ENCODE measurements at places on chromosomes 3 and 15.

GRCh38 chr15:72796515-72797337, 13.2 kb upstream of the ADPGK start:
- peak; percentile 71 for DNase-seq

- DNase-seq, result no peak
These were observed 222.0 kb upstream of the MANF start for GRCh38 chr3:51163051-51163450.

GRCh38 chr3:10781981-10782380, 34.0 kb upstream of the SLC6A11 start:
- no peak for DNase-seq

GRCh38 chr3:169955406-169955805, 11.2 kb upstream of the SEC62 start:
- DNase-seq, result no peak

DNA sequence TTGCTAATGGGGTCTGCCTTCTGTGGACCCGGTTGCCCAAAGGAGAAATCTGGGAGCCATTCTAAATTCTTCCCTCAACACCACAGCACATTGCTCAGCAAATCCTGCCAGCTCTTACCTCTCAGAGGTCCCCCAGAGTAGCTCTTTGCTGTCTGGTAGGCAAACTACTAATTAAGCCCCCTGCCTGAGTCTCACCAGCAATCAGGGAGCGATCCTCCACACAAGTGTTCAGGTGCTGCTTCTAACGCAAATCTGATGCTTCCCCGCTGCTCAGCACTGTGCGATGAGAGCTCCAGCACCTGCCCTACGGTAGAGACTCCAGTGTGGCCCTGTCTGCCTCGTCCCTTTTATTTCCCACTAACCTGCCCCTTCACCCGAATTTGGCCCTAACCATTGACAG, 60.5 kb downstream of the HCN4 start:
- DNase-seq, result no peak

GRCh38 chr3:147832611-147833010, 423.4 kb downstream of the ZIC1 start:
- DNase-seq, result no peak

DNA sequence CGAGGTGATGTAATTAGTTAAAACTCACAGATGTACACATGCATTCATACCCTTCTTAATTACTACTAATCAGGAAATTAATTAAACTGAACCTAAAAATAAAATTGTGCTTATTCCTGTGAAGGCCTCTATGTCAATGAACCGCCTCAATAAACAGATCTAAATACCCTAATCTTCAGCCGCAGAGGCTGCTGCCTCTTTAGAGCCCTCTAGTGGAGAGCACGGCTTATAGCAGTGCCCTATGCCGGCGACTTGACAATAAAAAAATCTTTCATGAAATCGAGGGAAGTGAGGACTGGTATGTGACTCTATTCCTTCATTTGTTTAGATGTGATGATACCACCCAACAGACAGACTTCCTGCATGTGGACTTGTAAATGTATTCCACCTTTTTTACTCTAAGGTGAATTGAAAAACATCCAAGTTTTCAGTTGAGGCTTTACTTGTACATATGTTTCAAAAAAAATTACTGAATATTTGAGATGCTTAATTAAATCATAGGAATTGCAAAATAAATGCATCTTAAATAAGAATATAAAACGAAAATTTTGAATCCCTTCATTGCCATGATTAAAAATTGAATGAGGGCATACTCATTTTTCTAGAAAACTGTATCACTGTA, 8.3 kb upstream of the EPHA3 start:
- peak; percentile 87 for DNase-seq

DNA sequence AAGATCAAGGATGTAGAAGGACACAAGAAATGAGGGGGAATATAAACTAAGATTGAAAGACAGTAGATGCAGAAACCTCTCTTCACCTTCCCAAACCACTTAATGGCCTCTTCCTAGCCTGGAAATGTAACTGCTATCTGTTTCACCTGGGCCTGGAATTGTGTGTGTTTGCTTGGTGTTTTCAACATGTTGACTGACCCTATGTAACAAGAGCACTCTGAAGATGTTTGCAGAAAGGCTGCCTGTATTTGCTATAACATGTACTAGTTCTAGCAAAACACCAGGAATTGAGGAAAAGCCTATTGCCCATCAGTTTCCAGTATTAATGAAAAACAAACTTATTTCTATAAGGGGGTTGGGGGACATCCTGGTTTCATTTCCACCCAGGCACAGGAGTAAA, 248.3 kb downstream of the WDR72 start:
- DNase-seq, result no peak

GRCh38 chr3:17032407-17033034, 147.8 kb downstream of the PLCL2 start:
- DNase-seq, result peak; percentile 16

- DNase-seq, result no peak
These were observed 51.4 kb upstream of the SOX2 start for GRCh38 chr3:181660337-181660736.

DNA sequence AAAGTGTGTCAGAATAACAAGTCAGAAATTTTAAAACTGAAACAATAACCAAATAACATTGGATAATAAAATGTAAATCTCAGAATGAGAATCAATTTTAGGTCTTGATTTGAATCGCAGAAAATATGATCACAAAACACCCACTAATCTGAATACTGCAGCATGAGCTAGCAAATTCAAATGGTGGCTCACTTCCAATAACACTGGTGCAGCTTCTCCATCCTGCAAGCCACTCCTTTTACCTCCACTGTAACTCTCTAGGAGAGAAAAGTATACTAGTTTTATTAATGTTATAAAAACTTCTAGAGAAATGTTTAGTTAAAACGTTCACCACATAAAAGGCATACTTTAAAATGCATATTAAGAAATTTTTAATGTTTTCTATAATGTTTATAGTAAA, 30.4 kb downstream of the UBE3A start:
- DNase-seq, result no peak

- DNase-seq, result no peak
These were observed 3.5 kb upstream of the PAK6 start for GRCh38 chr15:40235201-40235885.

- DNase-seq, result no peak
These were observed 52.7 kb downstream of the MITF start for GRCh38 chr3:69791919-69792399.

GRCh38 chr15:40340740-40341400, at the start of gene CCDC9B:
CCDC9B (minus strand) TSS chr15:40340939; CDS start chr15:40340819, 120 bp downstream.
- peak; percentile 86 for DNase-seq

GRCh38 chr3:148219999-148220398, 477.7 kb upstream of the AGTR1 start:
- no peak for DNase-seq

DNA sequence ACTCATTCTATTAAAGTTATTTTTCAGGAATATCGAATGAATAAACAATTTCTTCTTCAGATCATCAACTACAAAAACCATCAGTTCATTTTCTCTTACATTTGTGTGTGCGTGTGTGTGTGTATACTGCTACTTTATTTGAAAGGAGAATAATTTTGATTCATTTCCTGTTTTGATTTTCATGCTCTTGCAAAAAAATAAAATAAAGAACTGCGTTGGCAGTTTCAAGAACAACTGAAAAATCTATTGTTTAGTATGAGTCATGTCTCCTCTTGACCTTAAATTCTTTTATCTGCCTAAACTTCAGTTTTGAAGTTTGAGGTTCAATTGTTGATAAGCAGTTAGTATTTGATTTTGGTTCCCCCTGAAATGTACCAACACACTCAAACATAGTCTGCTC, 540.8 kb downstream of the FGF12 start:
- DNase-seq, result no peak

DNA sequence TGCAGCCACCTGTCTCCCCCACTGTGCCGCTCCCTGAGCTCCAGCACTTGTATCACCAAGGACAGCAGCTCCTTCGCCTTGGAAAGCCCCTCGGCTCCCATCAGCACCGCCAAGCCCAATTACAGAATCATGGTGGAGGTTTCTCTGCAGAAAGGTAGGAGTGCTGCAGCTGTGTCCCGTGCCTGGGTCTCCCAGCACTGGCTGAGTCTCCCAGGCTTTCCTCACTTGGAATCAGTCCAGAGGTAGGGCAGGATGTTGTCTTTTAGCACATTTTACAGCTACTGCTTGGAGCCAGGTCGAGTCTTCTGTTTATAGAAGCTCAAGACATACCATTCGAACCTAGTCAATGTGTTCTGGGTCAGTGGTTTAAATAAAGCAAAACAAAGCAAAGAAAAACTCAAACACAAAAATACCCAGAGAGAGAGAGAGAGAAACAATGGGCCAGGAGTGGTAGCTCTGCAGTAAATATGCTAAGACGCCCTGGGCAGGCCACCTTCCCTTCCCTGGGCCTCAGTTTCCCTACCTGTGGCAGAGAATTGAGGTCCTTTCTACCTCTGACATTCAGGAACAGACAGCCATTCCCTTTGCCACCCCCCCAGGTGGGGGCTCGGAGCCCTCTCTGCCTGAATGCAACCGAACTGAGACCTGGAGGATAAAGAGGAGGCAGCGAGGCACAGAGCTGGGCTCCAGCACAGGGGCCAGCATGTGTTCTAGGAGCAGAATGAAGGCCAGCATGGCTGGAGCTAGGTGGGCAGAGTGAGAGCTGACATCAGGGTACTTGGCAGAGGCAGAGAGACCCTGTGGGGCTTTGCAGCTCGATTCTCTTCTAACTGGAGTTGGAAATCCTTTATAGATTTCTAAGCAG, 44.1 kb downstream of the STARD5 start:
- DNase-seq, result no peak

DNA sequence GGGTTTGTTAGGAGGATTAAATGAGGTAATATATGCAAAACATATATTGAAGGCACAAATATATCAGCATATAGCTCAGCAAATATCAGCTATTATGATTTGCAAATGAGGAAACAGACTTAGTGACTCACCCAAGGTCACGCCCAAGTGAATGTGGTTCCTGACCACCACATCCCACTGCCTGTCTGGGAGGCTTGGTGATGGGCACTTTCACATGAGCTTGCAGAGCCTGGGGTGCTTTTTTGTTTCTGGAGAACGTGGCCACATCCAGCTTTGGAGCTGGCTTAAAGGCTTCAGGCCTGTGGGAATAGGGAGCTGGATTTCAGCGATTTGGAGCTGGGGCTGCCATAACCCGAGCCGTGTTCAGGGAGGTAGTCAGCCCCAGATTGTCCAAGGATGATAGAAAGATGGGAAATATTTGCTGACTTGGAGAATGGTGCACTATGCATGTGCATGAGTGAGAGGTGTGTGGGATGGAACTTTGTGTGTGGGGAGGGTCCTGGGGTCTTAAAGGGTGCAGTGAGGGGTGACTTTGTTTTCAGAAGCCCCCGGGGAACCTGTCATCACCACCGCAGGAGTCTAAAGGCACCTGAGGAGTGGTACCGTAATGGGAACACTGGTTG, 12.0 kb upstream of the FGD5 start:
- DNase-seq, result no peak

- DNase-seq, result no peak
These were observed 7.2 kb upstream of the SOX2 start for GRCh38 chr3:181704421-181705085.

- DNase-seq, result no peak
These were observed 61.9 kb downstream of the TM4SF4 start for GRCh38 chr3:149536429-149536828.

- no peak for DNase-seq
These were observed 124.7 kb downstream of the IL5RA start for GRCh38 chr3:2985479-2985878.

DNA sequence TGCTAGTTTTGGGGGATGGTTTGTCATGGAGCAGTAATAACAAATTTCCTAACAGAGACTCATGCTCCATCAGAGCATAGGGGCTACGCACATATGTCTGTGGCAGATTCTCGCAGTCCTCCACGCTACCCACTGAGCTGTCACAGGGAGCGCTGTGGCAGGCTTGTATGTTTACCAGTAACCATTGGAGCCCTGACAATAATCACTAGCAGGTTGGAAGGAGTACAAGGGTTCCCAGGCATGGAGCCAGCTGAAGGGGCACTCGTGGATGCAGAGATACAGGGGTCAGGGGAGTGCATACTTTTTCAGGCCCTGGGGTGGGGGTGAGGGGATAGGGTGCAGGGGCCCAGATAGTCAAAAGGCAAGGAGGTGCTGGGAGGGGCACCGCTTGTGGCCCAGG, 7.9 kb upstream of the GP9 start:
- DNase-seq, result no peak

DNA sequence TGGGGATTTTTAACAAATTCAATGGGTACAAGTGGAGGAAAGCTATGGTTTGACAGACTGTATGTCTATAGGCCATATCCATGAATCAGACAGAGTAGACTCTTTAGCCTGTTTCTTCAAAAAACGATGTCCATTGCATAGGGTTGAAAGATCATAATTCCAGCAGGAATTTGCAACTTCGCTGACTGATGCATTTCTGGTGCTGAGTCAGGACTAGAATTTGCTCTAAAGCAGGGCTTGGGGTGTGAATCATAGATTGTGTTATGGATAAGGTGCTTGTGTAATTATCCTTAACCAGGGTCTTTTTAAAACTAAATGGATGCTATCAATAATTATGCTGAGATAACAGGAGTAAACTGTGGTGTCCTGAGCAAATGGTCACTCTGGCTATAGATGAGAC, 200.4 kb upstream of the TBC1D5 start:
- no peak for DNase-seq

GRCh38 chr3:106830334-106830733, 546.9 kb upstream of the CCDC54 start:
- DNase-seq, result no peak

GRCh38 chr3:18494251-18494650, 69.1 kb upstream of the SATB1 start:
- DNase-seq, result no peak

DNA sequence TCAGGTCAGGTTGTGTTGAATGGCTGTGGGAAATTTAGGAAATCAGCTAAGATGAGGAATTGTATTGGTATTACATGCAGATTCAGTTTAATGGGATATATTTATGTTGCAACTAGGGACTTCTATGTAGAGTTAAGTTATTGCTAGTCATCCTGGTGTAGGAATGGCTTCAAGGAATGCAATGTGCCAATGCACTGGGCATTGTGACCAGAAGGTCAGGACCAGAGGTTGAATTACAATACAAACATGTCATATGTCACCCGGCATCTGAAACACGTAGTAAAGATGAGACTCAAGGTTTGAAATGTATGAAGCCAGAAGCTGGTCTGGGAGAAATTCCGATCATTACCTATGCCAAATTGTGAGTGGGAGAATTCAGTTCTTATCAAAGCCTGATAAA, 11.7 kb upstream of the GAP43 start:
- no peak for DNase-seq

- DNase-seq, result no peak
These were observed 31.4 kb upstream of the TKT start for GRCh38 chr3:53287131-53287629.

GRCh38 chr3:64108231-64108630, 84.9 kb upstream of the PSMD6 start:
- DNase-seq, result no peak
